ENCODE measurements at places on chromosomes 3 and 15.

GRCh38 chr3:129632556-129632955, 26.1 kb upstream of the PLXND1 start:
- DNase-seq, result no peak
- no peak overlapping the region for H3K27ac ChIP-seq
- no peak overlapping the region for H3K4me3 ChIP-seq

- H3K36me3 ChIP-seq, result no peaks in the 10 kb centered on the region
- no peak for DNase-seq
- H3K4me3 ChIP-seq, result peak overlapping the region; percentile 77
- H3K4me1 ChIP-seq, result peaks cover 59% of the 10 kb centered on the region
Measured at GRCh38 chr3:191330530-191331048, 263 bp upstream of the UTS2B start.

DNA sequence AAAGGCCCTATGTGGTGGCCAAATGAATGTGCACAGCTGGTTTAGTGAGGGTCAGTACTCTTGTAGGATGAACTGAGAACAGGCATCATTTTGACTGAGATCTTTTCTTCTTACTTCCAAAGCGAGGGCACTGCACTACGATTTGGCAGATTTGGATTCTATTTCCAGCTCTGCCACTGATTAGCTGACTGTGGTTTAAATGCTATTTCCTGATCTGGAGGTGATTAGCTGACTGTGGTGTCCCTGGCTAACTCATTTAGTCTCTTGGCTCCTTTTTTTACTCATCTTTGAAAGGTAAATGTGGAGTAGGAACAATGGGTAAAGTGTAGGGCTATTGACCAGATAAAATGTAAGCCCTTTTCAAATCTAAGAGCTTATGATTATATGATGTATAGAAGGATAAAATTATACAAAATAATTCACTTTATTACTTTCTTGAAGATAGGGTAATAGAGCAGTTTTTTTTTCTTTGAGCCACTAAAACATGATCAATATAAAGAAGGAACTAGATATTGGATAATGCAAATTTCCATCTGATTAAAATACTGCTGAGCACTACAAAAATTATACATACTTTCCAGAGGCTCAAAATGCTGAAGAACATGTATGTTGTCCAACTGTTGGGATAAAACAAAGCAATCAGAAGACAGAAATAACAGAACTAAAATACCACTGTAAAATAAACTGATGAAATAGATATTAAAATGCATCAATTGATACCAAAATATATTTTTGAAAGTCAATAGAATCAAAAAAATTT, 39.7 kb upstream of the PLOD2 start:
- no peak for DNase-seq
- no peaks in the 10 kb centered on the region for H3K36me3 ChIP-seq
- H3K4me1 ChIP-seq, result peaks cover under 1% of the 10 kb centered on the region
- H3K27me3 ChIP-seq, result no peaks in the 10 kb centered on the region
- H3K4me3 ChIP-seq, result no peak overlapping the region

GRCh38 chr15:60372756-60373155, 25.0 kb downstream of the ANXA2 start:
- H3K4me1 ChIP-seq, result peaks cover 93% of the 10 kb centered on the region
- H3K4me3 ChIP-seq, result no peak overlapping the region
- no peaks in the 10 kb centered on the region for H3K36me3 ChIP-seq
- DNase-seq, result no peak

- H3K4me1 ChIP-seq, result peaks cover 26% of the 10 kb centered on the region
- H3K27me3 ChIP-seq, result no peaks in the 10 kb centered on the region
- H3K4me3 ChIP-seq, result no peak overlapping the region
- DNase-seq, result no peak
- H3K27ac ChIP-seq, result no peak overlapping the region
Measured at GRCh38 chr15:44659056-44659455, 4.4 kb downstream of the SPG11 start.

- H3K4me1 ChIP-seq, result peaks cover 14% of the 10 kb centered on the region
- peak overlapping the region; percentile 91 for H3K27ac ChIP-seq
- DNase-seq, result no peak
- peak overlapping the region; percentile 92 for H3K4me3 ChIP-seq
Measured at GRCh38 chr3:120743556-120744195, 1.1 kb downstream of the GTF2E1 start.

- H3K36me3 ChIP-seq, result no peaks in the 10 kb centered on the region
- DNase-seq, result no peak
- H3K4me3 ChIP-seq, result no peak overlapping the region
- H3K27me3 ChIP-seq, result no peaks in the 10 kb centered on the region
Measured at GRCh38 chr3:45940781-45941365, 2.4 kb upstream of the CXCR6 start.

- H3K36me3 ChIP-seq, result no peaks in the 10 kb centered on the region
- no peak overlapping the region for H3K4me3 ChIP-seq
- no peaks in the 10 kb centered on the region for H3K4me1 ChIP-seq
- DNase-seq, result no peak
Measured at GRCh38 chr3:197006860-197007259, 22.8 kb downstream of the MELTF start.

- H3K4me1 ChIP-seq, result peaks cover 49% of the 10 kb centered on the region
- no peak overlapping the region for H3K4me3 ChIP-seq
- DNase-seq, result no peak
- no peaks in the 10 kb centered on the region for H3K27me3 ChIP-seq
- H3K27ac ChIP-seq, result no peak overlapping the region
Measured at GRCh38 chr3:8524656-8525399, 23.2 kb downstream of the LMCD1 start.

DNA sequence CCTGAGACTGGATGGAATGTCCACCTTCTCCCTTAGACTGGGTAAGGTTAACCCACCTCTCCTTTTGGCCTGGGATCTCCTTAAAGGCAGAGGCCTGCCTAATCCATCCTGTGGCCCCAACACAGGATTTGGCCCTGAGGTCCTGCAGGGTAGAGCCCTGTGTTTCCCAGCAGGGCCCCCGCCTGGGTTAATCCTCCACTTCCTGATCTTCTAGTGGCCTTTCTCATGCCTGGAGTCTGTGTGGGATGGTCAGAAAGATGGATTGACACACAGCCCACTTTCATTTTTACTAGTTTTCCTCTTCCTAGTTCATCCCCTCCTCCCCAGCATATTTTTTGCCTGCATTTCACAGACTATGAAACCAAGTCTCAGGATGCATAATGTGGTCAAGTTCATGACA, 48.9 kb upstream of the SLC6A6 start:
- H3K27ac ChIP-seq, result no peak overlapping the region
- H3K27me3 ChIP-seq, result peaks cover 28% of the 10 kb centered on the region
- no peak for DNase-seq
- no peaks in the 10 kb centered on the region for H3K4me1 ChIP-seq

GRCh38 chr15:43463507-43463906, 29.4 kb downstream of the TP53BP1 start:
- H3K27ac ChIP-seq, result no peak overlapping the region
- peaks cover 99% of the 10 kb centered on the region for H3K36me3 ChIP-seq
- H3K27me3 ChIP-seq, result no peaks in the 10 kb centered on the region
- DNase-seq, result no peak
- H3K4me3 ChIP-seq, result no peak overlapping the region

DNA sequence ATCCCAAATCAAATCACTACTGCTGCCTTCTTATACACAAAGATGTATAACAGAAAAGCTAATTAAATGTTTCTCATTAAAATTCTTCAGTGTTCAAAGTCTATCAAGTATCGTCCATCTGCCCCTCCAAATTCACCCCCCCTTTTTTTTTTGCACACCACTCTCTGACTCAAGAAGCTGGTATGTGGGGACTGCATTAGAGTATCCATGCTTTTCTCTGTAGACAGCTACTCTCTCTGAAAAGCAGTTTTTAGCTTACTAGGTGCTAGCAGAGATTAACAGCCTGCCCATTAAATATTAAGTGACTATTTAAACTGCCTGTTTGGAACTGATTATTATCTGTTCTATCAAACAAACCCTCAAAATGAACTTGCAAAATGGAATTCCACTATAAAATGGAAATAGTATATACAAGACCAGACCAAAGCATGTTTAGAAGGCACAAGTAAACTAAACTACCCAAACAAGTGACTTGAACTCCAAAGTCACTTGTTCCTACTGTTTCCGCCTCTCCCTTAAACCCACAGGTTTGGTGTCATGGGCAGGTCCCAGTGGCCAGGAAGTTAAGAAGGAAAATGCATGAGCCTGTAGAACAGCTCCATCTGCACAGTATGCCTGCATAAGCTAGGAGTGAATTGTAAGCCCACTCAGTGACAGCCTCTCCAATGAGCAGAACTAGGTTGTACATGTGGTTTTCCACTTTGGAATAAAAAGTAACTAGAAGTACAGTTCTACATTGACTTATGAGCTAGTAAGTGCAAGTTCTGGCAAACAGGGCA, 32.5 kb downstream of the GBE1 start:
- H3K27me3 ChIP-seq, result no peaks in the 10 kb centered on the region
- DNase-seq, result no peak
- H3K4me1 ChIP-seq, result peaks cover 58% of the 10 kb centered on the region
- H3K36me3 ChIP-seq, result no peaks in the 10 kb centered on the region
- no peak overlapping the region for H3K27ac ChIP-seq

DNA sequence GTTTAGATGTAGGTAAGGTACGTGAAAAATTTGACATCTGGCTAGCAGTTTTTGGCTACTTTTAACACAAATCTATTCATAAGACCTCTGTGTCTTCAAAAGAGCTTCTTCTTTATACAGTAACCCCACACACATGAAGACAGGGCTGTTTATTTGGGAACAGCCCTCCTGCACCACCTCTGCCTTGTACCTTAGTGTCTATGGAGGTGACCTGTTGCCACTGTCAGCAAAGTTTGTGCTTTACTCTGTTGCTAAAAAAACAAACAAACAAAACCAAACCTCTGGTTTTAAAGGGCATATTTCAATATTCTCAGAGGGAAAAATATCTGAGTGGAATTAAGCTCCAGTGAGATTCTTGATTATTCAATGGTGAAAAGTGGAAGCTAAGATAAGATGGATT, 122.0 kb downstream of the ARPP21 start:
- H3K27ac ChIP-seq, result no peak overlapping the region
- no peak for DNase-seq
- H3K4me3 ChIP-seq, result no peak overlapping the region
- H3K36me3 ChIP-seq, result no peaks in the 10 kb centered on the region
- H3K27me3 ChIP-seq, result no peaks in the 10 kb centered on the region

DNA sequence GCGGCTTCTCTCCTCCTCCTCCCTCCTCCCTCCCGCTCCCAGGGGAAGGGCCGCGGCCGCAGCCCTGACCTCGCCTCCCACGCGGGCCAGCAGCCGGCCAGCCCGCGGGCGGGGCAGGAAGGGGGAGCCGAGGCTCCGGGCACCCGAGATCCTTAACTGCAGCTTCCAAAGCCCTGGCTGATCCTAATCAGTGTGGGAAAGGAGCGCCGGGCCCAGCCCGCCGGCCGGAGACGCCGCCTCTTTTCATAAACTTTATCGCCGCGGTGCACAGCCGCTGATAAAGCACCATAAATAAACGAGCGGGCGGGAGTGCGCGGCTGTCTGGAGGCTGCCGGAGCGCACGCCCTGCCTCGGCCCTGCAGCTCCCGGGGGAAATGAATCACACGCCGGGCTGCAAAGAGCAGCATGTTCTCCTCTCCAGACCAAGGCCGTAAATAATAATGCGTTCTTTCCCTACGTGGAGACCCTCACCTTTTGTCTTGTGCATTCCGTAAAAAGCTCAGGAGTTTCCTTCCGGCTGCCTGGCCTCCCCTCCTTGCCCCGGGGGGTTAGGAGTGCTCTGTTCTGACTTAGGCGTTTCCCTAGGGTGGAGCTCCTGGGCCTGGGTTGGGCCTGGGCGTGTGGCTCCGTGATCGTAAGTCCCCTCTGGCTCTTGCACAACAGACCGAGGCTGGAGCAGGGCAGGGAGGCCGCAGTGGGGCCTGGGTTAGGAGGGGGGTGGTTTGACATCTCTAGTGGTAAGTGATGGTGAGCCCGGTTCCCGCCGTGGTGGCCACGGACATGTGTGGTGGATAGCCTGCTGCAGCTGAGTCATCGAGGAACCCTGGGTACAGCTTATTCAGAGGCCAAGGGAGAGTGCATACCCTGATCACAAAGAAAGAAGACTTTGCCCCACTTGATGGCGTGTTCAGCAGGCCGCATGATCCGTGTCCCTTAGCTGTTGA, 132.6 kb upstream of the HES1 start:
- no peaks in the 10 kb centered on the region for H3K27me3 ChIP-seq
- peaks cover 26% of the 10 kb centered on the region for H3K4me1 ChIP-seq
- no peaks in the 10 kb centered on the region for H3K36me3 ChIP-seq
- H3K27ac ChIP-seq, result peak overlapping the region; percentile 69
- peak; percentile 92 for DNase-seq
- H3K4me3 ChIP-seq, result peak overlapping the region; percentile 40

DNA sequence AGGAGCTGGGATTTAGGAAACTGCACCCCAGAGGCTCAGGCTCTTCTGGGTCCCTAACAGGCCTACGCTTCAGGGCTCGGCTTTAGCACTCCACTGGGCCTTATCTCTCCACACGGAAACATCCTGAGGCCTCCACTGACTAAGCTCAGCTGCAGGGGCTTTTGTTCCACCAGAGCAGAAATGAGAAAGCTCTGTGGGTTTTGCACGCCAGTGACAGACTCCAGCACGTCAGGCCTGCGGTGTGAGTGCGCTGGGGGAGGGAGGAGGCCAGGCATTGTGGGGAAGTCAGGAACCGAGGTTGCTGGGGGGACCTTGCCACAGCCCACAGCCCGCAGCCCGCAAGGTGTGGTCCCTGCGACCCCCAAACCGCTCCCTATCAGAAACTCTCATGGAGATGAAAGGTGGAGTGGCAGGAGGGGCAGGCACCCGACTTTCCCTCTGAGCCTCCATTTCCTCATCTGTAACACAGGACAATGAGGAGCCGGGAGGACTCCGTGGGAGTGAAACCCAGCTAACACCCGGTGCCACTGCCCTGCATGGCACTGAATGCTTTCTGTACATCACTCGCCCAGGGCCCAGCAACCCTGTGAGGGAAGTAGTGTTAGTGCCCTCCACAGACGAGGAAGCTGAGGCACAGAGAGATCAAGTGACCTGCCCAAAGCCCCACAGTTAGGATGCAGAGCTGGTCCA, 106.5 kb downstream of the TPRA1 start:
- no peak overlapping the region for H3K27ac ChIP-seq
- no peaks in the 10 kb centered on the region for H3K4me1 ChIP-seq
- H3K4me3 ChIP-seq, result no peak overlapping the region
- DNase-seq, result no peak

GRCh38 chr15:24772686-24773373, 97.3 kb downstream of the NPAP1 start:
- H3K27me3 ChIP-seq, result no peaks in the 10 kb centered on the region
- DNase-seq, result peak; percentile 70
- H3K4me3 ChIP-seq, result no peak overlapping the region
- H3K27ac ChIP-seq, result no peak overlapping the region
- no peaks in the 10 kb centered on the region for H3K4me1 ChIP-seq
- no peaks in the 10 kb centered on the region for H3K36me3 ChIP-seq
